ENCODE measurements at places on chromosomes 2 and 18.

- no peak for DNase-seq
Observed at GRCh38 chr2:172674968-172675303, 60.7 kb upstream of the RAPGEF4 start.

DNA sequence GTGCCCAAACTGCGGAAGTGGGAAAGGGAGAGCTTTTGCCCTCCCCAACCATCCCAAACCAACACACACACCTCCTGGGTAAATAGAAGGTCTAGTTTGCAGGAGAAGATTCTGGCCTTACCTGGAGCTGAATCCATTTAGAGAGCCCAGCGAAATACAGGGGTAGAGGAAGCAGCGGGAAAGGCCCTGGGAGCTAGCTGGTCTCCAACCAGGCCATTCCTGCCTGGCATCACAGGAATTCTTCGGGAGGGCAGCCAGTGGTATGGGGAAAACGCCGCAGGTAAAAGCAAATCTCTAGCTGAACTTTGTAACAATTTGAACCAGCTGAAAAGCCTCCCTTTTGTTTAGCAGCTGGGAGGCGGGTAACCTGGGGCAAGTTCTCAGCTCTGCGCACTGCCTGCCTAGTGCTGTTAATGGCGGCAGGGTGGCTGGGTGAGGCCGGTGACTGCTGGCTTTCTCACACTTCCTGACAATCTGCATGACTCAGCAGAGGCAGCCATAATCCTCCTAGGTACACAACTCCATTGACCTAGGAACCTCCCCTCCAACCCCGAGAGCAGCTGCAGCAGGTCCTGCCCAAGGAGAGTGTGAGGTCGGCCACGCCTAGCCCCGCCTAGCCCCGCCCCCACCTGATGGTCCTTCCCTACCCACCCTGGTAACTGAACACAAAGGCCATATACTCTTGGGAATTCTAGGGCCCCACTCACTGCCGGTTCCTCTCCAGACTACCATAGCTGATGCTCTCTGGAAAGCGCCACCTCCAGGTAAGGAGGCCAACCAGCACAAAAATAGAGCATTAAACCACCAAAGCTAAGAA lies 483.8 kb upstream of the REG3G start:
- DNase-seq = no peak

DNA sequence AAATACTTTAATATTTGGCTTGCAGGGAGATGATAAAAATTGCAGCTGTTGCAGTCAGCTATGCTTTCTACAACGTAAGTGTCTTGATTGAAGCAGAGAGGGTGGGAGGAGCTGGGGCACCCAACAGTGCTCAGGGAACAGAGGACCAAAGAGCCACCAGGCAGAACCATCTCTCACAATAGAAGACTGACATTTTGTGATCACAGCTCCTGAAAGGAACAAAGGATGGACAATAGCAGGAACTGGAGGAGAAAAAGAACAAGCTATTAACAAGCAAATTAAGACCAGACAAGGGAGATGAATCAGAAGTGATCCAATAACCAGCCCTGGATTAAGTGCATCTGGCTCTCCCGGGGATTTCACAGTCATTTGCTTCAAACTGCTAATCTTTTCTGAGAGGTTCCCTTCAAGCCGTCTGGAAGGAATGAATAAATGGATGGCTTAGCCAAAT lies 65.7 kb upstream of the SMAD2 start:
- no peak for DNase-seq

DNA sequence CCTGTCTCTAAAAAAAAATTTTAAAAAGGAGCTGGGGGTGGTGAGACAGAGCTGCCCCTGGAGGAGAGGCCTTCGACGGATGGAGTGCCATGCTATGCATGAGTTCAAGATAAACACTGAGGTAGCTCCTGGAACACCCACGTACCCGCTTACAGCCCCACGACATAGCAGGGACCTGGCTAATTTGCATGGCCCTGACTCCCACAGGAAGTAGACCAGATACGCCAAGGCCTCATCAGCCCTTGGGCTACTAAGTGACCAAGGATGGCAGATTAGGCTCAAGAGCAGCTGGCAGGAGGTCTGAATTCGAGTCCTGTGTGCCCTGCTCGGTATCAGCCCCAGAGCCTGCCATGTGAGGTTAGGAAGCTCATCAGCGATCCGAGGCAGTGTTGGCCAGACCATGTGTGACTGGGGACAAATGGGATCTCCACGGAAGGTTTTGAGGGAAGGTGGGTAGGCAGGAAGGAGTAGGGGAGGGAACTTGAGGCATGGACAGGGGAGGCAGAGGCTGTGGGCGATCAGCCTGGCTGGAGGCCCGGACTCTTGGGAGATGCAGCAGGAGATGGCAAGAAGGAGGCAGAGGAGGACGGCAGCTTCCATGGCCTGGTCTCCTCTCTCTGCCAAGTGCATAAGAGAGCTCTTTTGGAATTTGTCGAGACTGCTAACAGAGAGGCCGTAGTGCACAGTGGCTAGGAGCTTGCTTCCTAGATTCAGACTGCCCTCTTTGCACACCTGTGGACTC lies 218.3 kb downstream of the GLI2 start:
- no peak for DNase-seq

- DNase-seq = no peak
Observed at GRCh38 chr2:120675460-120676130, 60.1 kb upstream of the GLI2 start.

DNA sequence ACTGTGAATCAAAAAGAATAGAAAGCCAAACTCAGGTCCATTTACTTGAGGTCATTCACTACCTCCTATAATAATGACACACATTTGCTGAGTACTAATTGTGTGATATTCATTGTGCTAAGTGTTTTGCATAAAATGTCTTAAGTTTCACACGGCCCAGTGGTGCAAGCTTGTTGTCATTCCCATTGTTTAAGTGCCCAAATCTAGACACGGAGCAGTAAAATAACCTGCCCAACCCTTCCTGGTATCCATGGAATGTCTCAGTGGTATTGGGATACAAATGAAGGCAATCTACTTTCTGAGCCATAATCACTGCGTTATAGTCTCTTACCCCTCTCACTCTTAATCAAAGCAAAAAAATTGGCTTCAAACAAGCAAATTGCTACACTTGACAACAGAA lies 233.3 kb downstream of the NCKAP5 start:
- no peak for DNase-seq

DNA sequence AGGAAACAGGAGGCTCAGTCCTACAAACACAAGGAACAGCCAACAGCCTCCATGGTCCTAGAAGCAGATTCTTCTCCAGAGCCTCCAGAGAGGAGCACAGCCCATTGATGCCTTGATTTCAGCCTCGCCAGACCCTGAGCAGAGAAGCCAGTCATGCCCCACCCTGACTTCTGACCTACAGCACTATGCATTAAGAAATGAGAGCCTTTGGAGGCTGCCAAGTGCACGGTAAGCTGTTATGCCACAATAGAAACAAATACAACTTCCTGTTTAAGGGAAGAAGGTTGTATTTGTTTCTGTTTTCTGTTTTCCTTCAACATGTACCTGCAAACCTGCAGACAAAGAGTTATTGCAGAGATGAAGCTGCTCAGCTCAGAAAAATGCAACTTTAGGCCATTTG lies 181.3 kb upstream of the AGAP1 start:
- DNase-seq = no peak

- DNase-seq = no peak
Observed at GRCh38 chr2:9573840-9574239, 18.2 kb upstream of the ADAM17 start.

GRCh38 chr2:221142341-221142740 lies 429.8 kb downstream of the EPHA4 start:
- DNase-seq = no peak

GRCh38 chr2:127826047-127826446 lies 15.1 kb upstream of the WDR33 start:
- DNase-seq = no peak

DNA sequence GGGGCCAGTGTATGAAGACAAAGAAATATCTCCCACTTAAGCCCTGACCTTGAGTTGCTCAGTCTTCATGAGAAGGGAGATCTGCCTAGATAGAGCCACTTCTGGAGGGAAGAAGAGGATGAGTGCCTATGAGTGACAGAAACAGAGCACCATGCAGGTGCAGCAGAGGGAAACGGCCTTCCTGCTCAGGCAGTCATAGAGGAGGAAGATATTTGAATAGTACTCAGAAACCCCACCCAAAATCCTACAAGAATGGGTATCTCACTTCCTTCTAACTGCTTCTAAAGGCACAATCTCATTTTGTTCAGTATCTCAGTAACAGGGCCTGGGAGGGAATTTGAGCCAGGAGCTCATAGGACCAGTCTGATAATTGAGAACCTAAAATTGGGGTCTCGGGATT lies 339.3 kb downstream of the ALK start:
- DNase-seq = no peak
